ENCODE measurements at places on chromosomes 16 and 17. TPM values are rescaled to one million over a fixed set of nuclear protein-coding genes. Genes with fewer than 3 reads are reported as not detected.

The PFAS gene
- 20.9 TPM for polyA plus RNA-seq

The KRTAP4-9 gene
- not detected for polyA plus RNA-seq

The ABCC12 gene
- not detected for polyA plus RNA-seq

The SPEM3 gene
- not detected for polyA plus RNA-seq

The TMEM92 gene
- polyA plus RNA-seq, result not detected

The DCAKD gene
- 16.0 TPM for polyA plus RNA-seq

The SRRM2 gene
- polyA plus RNA-seq, result 25.5 TPM

The PRAC1 gene
- polyA plus RNA-seq, result not detected

The SYT17 gene
- not detected for polyA plus RNA-seq

The TBC1D16 gene
- 0.50 TPM for polyA plus RNA-seq

The HAP1 gene
- polyA plus RNA-seq, result not detected

The CSNK2A2 gene
- polyA plus RNA-seq, result 11.4 TPM

The KRT14 gene
- polyA plus RNA-seq, result not detected

The MYO15A gene
- 0.46 TPM for polyA plus RNA-seq

The KRT31 gene
- polyA plus RNA-seq, result not detected

The NPIPB2 gene
- polyA plus RNA-seq, result 2.5 TPM

The ZNF319 gene
- polyA plus RNA-seq, result 6.0 TPM

The NPB gene
- not detected for polyA plus RNA-seq

The MAP2K6 gene
- polyA plus RNA-seq, result 15.2 TPM

The XPO6 gene
- polyA plus RNA-seq, result 109 TPM

The YPEL3 gene
- polyA plus RNA-seq, result 206 TPM

The AGRP gene
- polyA plus RNA-seq, result not detected

The KRT39 gene
- polyA plus RNA-seq, result not detected
